ENCODE measurements at places on chromosomes 6 and 20.

DNA sequence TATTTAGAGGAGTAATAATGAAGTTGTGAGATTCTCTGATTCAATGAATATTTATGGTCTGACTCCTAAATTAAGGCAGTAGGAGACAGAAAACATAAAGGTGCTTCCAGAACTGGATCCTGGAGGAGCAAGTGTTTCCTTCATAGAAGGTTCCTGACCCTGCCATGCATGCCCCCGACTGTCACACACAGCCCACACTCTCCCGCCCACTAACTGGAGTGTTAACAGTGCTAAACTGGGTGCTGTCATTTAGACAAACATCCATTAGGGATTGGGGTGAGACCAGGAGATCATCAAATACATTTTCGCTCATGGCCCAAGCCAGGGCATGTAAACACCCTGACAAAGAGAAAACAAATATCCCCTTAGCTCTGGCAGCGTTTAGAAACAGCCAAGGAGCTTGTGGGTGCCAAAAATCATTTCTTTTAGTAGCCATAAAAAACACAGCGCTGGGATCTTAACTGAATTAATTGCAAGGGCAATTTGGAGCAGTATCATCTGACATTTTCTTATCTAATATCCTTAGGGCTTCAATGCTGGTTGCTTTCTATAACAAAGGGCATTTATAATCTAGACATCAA lies 46.8 kb downstream of the INSM1 start:
- no peaks in the 10 kb centered on the region for H3K27me3 ChIP-seq
- peaks cover 14% of the 10 kb centered on the region for H3K4me1 ChIP-seq
- H3K36me3 ChIP-seq = peaks cover 7% of the 10 kb centered on the region
- no peak overlapping the region for H3K27ac ChIP-seq
- H3K4me3 ChIP-seq = no peak overlapping the region

DNA sequence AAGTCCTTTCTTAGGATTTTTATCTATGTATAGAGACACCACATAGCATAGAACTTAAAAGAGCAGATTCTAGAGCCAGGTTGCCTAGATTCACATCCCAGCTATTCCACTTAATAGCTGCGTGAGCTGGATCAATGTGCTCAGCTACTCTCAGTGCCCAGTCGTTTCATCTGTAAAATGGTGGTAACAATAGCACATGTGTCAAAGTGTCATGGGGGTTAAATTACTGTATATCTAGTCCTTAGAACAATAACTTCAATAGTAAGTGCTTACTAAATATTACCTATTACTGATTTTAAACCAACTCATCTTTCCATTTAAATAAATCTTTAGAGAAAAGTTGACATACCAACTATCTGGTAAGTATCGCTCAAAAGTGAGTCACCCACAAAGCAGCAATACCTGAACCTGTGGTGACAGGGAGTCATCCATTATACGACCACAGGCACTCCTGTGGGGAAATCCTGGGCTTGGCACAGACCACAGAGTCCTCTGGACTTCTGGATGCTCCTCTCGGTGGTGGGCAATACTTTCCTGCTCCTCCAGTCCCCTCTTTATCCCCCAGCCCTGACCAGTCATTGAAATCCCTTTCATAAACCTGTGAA lies 154.8 kb downstream of the PDSS2 start:
- no peak for DNase-seq
- H3K4me1 ChIP-seq = no peaks in the 10 kb centered on the region
- H3K27me3 ChIP-seq = no peaks in the 10 kb centered on the region

DNA sequence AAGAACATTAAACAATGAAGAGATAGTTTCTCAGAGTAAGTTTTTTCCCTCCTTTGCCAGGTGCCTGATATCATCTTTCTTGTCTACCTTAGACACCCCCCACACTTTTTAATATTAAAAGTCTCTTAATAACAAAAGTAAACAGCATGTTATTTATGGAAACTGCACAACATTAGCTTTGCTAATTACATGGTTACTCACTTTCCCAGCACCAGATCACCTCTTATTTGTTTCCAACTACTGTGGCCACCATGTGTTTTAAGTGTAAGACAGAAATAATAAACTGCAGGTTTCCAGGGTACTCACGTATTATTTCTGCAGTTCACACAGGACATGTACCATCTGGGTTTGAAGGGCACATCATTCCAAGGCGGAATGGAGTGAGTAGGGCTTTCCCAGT lies 125.0 kb downstream of the TRMT11 start:
- H3K4me3 ChIP-seq = no peak overlapping the region
- H3K27ac ChIP-seq = no peak overlapping the region
- peaks cover 96% of the 10 kb centered on the region for H3K27me3 ChIP-seq
- DNase-seq = no peak
- H3K4me1 ChIP-seq = no peaks in the 10 kb centered on the region

GRCh38 chr6:88662163-88662580 lies 301.2 kb downstream of the RNGTT start:
- no peak overlapping the region for H3K27ac ChIP-seq
- no peak for DNase-seq
- H3K27me3 ChIP-seq = no peaks in the 10 kb centered on the region
- no peaks in the 10 kb centered on the region for H3K4me1 ChIP-seq
- no peak overlapping the region for H3K4me3 ChIP-seq

GRCh38 chr6:6611486-6611885 lies 23.0 kb downstream of the LY86 start:
- no peaks in the 10 kb centered on the region for H3K36me3 ChIP-seq
- no peak overlapping the region for H3K27ac ChIP-seq
- DNase-seq = no peak
- no peaks in the 10 kb centered on the region for H3K27me3 ChIP-seq
- H3K4me3 ChIP-seq = no peak overlapping the region

DNA sequence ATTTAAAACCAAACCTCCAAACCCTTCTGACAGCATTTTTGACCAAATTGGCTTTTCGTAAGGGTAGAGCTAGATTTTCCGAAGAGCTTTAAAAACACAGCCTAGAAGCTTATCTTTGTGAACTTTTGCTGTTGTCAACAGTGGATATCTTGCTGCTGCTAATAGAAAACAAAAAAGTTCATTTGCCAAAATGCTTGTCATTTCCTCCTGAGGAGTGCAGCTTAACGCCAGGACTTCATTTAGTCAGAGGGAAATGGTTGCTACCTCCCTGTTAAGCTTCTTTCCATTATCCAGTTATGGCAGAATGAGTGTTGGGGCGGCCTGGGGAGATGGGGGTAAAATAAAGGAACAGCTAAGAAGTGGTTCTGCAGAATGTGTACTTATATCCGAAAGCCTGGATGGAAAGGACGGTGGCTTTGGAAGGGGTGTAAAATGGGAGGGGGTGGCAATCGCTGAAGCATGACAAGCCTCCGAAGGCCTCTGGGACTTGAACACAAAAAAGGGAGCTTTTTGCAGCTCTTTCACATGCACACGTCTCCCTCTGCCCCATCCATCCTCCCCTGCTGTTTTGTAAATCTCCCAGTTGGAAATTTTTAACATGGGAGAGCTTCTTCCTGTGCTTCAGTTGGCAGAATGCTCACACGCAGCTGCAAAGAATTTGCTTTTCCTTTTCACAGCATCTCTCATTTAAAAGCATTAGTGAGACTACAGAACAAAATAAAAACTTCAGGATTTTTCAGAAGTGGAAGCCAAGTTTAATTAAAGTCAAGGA lies 22.5 kb downstream of the JARID2 start:
- peaks cover 65% of the 10 kb centered on the region for H3K4me1 ChIP-seq
- no peak for DNase-seq
- H3K27me3 ChIP-seq = no peaks in the 10 kb centered on the region
- H3K4me3 ChIP-seq = peak overlapping the region; percentile 39
- no peaks in the 10 kb centered on the region for H3K36me3 ChIP-seq
- H3K27ac ChIP-seq = peak overlapping the region; percentile 80

DNA sequence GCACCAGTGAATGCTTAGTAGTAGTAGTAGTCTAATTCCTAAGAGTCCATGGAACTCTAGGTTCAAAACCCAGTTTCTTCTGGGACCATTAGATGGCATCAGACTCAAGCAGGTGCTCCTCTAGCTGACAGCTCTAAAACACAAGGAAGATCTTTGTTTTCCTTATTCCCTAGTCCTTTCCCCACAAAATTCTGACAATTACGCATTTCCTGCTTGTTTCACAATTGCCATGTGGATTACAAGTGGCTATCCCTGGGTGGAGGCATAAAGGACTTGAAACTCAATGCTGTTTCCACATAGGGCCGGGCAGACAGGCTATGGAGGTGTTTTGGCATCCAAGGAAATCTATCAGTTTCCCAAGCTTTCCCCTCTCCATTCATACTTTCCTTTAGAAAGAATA lies 9.2 kb upstream of the HLA-DOB start:
- H3K27ac ChIP-seq = peak overlapping the region; percentile 28
- no peak for DNase-seq
- peaks cover 23% of the 10 kb centered on the region for H3K36me3 ChIP-seq
- H3K27me3 ChIP-seq = no peaks in the 10 kb centered on the region

DNA sequence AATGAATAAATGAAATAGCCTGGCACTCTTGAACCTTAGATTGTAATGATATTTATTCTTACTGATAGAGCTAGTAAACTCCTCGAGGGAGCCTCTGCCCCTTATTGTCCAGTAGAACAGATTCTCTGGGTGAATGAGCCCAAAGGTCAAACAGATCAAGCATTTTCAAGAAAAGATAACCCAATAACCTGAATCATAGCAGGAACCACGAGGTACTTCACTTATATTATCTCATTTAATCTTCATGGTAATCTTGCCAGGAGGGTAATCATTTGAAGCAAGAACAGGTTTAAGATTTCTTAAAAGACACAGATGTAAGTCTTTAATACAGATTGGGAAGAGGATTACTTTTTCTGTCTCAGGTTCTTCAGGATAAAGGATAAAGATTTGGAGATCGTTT lies 17.0 kb upstream of the TBCC start:
- H3K36me3 ChIP-seq = peaks cover 14% of the 10 kb centered on the region
- peaks cover 13% of the 10 kb centered on the region for H3K4me1 ChIP-seq
- no peaks in the 10 kb centered on the region for H3K27me3 ChIP-seq
- no peak for DNase-seq
- no peak overlapping the region for H3K4me3 ChIP-seq
- H3K27ac ChIP-seq = no peak overlapping the region

- no peak overlapping the region for H3K4me3 ChIP-seq
- H3K27ac ChIP-seq = no peak overlapping the region
- H3K36me3 ChIP-seq = no peaks in the 10 kb centered on the region
- no peaks in the 10 kb centered on the region for H3K27me3 ChIP-seq
- DNase-seq = no peak
Observed at GRCh38 chr6:67127041-67127440, 1420.0 kb upstream of the EYS start.

DNA sequence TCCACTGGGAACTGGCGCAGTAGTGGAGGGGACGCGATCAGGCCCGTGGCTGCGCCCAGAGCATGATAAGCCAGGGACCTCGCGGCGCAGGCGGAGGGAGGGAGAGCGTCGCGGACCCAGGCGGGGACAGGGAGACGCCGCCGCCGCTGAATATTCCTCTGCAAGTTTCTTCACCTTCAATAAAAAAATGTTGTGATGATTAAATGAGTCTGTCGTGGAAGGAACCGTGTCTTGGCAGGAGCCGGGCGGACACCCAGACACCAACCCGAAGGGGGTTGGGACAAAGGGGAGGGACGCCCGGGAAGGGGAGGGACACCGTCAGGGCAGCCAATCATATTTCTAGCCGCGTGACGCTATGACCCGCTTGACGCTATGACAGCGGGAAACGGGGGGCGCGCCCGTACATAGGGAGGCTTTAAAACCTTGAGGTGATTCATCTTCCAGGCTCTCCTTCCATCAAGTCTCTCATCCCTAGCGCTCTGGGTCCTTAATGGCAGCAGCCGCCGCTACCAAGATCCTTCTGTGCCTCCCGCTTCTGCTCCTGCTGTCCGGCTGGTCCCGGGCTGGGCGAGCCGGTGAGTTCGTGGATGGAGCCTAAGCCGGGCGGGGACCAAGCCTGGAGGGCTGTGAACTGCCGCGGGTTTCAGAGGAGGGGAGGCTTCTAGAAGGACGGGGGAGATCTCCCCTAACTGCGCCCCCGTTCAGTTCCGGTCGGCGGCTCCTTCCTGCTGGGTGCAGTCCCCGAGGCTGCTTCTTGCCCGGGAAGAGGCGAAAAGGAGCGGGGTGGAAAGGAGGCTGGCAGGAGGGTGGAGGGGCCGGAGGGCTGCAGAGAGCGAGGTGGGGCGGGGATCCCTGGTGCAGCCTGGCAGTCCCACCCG lies at the start of gene ULBP2:
TSS of gene ULBP2 (plus strand) at position 432 of the 878 bp plus-strand sequence. CDS start at position 491, 59 bp downstream.
- DNase-seq = peak; percentile 85
- H3K4me1 ChIP-seq = peaks cover 29% of the 10 kb centered on the region
- peaks cover 54% of the 10 kb centered on the region for H3K27me3 ChIP-seq
- H3K36me3 ChIP-seq = no peaks in the 10 kb centered on the region

DNA sequence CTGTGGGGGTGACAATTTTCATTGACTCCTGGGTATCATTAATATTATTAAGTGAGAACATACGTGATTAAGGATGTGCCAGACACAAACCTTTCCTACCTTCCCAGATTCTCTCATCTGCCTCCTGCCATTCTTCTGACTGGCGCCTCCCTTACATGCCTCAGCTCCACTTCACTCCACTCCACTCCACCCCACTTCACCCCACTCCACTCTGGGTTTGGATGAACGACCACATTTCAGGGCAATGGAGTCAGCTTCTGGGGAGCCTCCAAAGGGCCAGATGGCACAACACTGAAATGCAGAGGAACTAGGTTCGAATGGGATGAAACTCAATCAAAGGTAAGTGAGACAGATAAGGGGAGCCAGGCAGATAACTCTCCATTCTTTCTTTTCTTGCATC lies 40.5 kb upstream of the LRRC1 start:
- H3K27ac ChIP-seq = no peak overlapping the region
- H3K36me3 ChIP-seq = no peaks in the 10 kb centered on the region
- no peaks in the 10 kb centered on the region for H3K27me3 ChIP-seq
- H3K4me1 ChIP-seq = no peaks in the 10 kb centered on the region
- no peak for DNase-seq

GRCh38 chr6:31489086-31489485 lies 8.9 kb upstream of the MICB start:
- peaks cover 22% of the 10 kb centered on the region for H3K4me1 ChIP-seq
- H3K4me3 ChIP-seq = no peak overlapping the region
- peaks cover 6% of the 10 kb centered on the region for H3K27me3 ChIP-seq
- H3K27ac ChIP-seq = no peak overlapping the region
- no peaks in the 10 kb centered on the region for H3K36me3 ChIP-seq

GRCh38 chr6:30154709-30155519 lies 6.1 kb downstream of the TRIM10 start:
- H3K4me1 ChIP-seq = peaks cover 25% of the 10 kb centered on the region
- peaks cover 43% of the 10 kb centered on the region for H3K27me3 ChIP-seq
- H3K4me3 ChIP-seq = no peak overlapping the region
- DNase-seq = no peak
- no peaks in the 10 kb centered on the region for H3K36me3 ChIP-seq

GRCh38 chr6:143823548-143823947 lies 19.6 kb upstream of the LTV1 start:
- H3K27me3 ChIP-seq = no peaks in the 10 kb centered on the region
- no peak overlapping the region for H3K4me3 ChIP-seq
- no peak for DNase-seq
- H3K4me1 ChIP-seq = peaks cover 19% of the 10 kb centered on the region

All from left ventricle myocardium inferior (tissue), 1 donor.